CD8-positive, alpha-beta memory T cell (primary cell): ENCODE measurements at places on chromosomes 2 and 18.

GRCh38 chr2:3670941-3671340 lies 12.9 kb downstream of the ALLC start:
- DNase-seq = no peak

GRCh38 chr2:168650781-168651180 lies 151.7 kb upstream of the NOSTRIN start:
- DNase-seq = no peak

- DNase-seq = peak; percentile 79
Measured at GRCh38 chr2:10544252-10544651, 96.1 kb upstream of the ODC1 start.

- DNase-seq = no peak
Measured at GRCh38 chr2:233048569-233049193, 11.5 kb upstream of the INPP5D start.

GRCh38 chr2:150698016-150698661 lies 210.7 kb upstream of the RND3 start:
- no peak for DNase-seq

DNA sequence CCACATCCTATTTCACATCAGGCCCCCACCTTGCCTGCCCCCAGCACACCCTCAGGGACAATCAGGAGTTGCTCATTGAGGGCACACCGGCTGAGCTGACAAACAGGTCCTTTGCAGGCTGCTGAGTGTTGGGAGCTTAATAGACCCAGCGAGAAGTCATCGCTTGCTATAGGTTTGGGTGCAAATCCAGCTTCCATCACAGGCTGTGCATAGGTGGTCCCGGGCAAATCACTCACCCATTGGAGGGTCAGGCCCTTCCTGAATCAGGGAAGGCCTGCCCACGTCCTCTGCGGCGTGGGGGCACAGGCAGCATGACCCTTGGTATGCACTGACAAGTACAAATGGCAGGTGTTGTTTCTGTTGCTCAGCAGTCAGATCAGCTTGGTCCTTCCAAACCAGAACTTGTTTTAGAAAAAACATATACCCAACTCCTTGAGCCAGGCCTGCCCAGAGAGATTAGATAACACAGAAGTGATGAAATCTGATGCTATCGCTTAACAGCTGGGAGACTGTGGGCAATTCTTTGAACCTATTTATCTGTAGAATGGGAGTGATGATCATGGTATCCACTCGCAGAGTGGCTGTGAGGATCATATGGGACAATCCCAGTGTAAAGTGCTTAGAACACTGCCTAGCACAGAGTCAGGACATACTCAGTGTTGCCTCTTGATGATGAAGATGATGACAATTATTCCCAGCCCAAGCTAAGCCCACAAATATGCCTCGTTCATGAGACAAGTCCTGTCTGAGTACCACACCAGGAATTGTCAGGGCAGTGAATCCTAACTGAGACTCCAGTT lies 34.9 kb downstream of the SMAD7 start:
- DNase-seq = no peak

GRCh38 chr2:147223119-147223518 lies 621.7 kb upstream of the ACVR2A start:
- no peak for DNase-seq

- DNase-seq = no peak
Measured at GRCh38 chr2:111675419-111676194, 208.4 kb downstream of the ANAPC1 start.

DNA sequence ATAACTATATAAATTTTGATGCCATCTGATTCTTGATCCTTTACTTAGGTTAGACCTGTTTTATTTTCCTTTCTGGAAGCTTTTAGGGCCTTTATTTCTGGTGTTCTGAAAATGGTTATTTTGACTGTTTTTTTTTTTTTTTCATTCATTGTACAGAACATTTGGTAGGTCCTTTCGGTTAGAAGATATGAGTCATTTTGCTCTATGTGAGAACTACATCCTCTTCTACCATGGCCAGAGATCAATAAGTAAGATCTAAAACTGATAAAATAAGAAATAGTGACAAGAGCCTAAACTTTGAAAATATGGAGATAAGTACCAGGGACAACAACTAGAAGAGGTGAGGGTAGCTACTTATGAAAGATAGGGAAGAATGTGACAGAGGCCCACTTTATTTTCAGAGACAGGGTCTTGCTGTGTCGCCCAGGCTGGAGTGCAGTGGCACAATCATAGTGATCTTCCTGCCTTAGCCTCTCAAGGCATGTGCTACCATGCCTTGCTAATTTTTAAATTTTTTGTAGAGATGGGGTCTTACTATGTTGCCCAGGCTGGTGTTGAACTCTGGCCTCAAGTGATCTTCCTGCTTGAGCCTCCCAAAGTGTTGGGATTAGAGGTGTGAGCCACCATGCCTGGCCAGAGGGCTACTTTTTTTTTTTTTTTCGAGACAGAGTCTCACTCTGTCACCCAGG lies 66.5 kb downstream of the EIF2AK3 start:
- no peak for DNase-seq

DNA sequence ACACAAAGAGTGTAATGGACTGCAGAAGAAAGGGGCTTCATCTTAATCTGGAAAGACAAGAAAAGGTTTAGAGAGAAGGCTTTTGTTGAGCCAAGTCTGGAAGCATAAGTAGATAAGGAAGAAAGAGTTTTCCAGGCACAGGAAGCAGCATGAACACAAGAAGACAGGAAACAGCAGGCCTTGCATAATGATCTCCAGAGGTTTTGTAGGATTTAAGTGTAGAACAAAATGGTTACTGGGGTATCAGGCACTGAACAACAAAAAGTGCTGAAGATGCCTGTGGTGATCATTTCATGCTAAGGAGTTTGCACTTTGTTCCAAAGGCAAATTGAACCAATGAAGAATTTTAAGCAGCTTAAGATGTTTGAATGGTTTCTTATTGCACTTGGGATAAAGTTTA lies 281.6 kb upstream of the TANK start:
- no peak for DNase-seq

- no peak for DNase-seq
Measured at GRCh38 chr18:43650426-43650825, 373.1 kb upstream of the SYT4 start.

- DNase-seq = no peak
Measured at GRCh38 chr2:127589841-127590240, 54.4 kb downstream of the MYO7B start.

DNA sequence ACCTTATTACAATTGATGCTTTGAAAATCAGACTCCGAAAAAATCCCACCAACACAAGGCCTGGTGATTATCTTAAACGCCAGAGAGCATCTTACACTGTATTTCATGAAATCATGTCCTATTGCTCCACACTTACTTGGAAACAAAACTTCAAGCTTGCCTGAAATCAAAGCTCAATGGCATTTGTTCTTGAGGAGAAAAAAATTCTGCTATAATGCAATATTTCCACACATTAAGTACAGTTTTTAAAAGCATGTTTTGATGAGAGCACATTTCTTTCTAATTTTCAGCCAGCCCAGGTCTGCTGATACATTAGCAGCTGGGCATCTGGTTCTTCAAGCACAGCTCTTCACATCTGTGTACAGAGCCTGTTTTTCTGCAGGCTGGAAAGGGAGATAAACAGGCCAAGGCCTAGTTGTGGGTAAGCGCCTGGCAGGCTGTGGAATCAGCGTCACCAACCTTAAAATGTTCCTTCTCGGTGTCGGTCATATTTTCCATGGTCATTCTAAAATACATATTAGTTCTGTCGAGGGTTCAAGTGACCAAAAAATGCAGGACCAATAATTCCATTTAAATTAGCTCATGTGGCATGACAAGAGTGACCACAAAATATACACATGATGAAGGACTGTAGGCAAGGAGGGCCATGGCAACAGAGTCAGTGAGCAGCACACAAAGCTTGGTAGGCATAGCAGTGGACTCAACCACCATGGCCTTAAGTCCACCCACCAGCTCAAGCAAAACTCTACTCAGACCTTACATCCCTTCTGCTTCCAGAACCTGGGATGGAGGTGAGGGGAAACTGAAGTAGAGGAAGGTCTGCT lies 20.9 kb downstream of the SLC8A1 start:
- DNase-seq = no peak

GRCh38 chr2:34570266-34570872 lies 971.3 kb upstream of the FAM98A start:
- DNase-seq = no peak

- DNase-seq = no peak
Measured at GRCh38 chr2:5976531-5977065, 284.4 kb downstream of the SOX11 start.

GRCh38 chr2:232367591-232368233 lies 10.8 kb upstream of the ALPP start:
- DNase-seq = no peak

GRCh38 chr2:175414882-175415487 lies 233.5 kb upstream of the ATP5MC3 start:
- DNase-seq = no peak
